ENCODE measurements at places on chromosomes 2 and 18.

DNA sequence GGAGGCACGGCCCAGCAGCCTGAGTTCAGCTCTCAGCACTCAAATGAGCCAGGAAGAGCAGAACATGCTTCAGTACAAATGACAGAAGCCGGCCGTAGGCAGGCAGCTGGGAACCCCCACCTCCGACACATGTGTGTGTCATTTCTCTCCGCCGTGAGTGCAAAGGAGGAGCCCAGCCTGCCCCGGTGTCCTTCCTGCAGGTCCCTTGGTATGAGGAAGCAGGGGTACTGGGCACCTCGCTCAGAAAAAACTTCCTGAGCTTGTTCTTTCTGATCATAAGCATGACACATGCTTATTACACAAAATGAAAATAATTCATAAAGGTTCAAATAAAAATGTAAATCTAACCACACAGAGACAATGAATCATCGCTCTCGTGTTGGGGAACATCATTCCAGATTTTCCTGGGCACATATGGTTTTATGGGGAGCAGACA, 35.3 kb downstream of the KCNF1 start:
- no peak for DNase-seq

- DNase-seq, result no peak
Measured at GRCh38 chr2:79446313-79446712, 66.5 kb upstream of the CTNNA2 start.

GRCh38 chr2:238974501-238975166, 126.7 kb downstream of the TWIST2 start:
- DNase-seq, result no peak

DNA sequence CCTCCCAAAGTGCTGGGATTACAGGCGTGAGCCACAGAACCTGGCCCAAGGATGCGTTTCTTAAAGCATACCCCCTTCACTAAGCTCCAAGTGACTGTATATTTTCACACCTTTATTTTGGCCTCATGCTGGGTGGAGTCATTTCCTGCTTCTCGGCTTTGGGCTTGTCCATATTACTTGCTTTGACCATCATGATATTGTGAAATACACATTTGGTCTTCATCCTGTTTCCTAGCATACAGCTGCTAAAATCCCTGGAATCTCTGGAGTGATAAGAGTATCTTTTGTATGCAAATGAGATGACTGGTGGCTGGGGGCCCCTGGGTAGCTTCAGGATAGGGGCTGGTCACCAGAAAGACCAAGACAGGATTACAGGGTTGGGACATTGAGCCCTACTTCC, 17.6 kb upstream of the COLEC12 start:
- DNase-seq, result no peak

GRCh38 chr2:157936406-157936805, 60.3 kb upstream of the ACVR1 start:
- no peak for DNase-seq

DNA sequence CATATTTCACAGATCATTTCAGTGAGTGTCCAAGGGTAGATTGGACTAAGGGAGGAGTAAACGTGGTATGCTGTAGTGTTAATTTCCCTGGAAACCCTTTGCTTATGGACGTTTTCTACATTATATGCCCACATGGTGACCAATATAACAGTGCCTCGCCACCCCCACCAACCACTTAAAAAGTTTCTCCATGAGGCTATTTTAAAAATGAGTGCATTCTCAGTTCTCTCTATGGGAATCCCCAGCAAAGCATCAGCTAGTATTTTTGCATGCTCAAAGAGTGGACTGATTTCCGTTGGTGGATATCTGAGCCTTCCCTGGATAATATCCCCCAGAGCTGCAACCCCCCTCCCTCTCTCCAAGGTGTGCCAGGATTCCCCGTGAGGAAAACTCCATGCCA, 73.2 kb downstream of the TGFA start:
- DNase-seq, result no peak

GRCh38 chr18:49645841-49646351, 84.0 kb downstream of the LIPG start:
- no peak for DNase-seq

DNA sequence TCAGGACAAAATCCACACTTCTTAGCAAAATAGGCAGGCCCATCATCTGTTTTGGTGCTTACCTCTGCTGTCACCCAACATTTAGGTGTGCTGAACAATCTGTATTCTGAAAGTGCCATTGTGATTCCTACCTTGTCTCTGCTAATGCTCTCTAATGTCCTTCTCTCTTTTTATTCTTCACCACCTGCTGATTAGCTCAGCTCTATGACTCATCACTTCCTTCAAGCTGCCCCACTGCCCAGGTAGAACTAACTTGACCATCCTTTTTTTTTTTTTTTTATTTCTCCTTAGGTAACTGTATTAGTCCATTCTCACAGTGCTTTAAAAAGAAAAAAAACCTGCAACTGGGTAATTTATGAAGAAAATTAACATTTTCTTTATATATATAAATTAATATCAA, 478.7 kb upstream of the POU3F3 start:
- DNase-seq, result no peak

- no peak for DNase-seq
Measured at GRCh38 chr18:58831606-58832005, 33.1 kb upstream of the ZNF532 start.

GRCh38 chr2:219362524-219363164, 25.1 kb downstream of the DNPEP start:
- no peak for DNase-seq

GRCh38 chr2:230537531-230537976, 121.6 kb downstream of the SP100 start:
- no peak for DNase-seq

DNA sequence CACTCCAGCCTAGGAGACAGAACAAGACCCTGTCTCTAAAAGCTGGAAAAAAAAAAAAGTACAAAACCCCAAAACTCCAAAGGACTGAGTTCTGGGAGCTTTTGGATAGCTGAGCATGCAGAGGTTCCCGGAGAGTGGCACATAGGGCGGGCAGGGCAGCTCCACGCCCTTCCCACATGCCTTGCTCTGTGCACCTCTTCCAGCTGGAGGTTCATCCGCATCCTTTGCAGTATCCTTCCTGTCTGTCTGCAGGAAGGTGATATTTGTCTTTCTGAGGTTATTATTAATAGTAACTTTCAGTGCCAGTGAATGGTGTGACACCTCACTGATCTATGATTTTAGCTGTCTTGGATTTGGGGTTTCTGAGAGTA, 70.2 kb downstream of the INPP4A start:
- no peak for DNase-seq

DNA sequence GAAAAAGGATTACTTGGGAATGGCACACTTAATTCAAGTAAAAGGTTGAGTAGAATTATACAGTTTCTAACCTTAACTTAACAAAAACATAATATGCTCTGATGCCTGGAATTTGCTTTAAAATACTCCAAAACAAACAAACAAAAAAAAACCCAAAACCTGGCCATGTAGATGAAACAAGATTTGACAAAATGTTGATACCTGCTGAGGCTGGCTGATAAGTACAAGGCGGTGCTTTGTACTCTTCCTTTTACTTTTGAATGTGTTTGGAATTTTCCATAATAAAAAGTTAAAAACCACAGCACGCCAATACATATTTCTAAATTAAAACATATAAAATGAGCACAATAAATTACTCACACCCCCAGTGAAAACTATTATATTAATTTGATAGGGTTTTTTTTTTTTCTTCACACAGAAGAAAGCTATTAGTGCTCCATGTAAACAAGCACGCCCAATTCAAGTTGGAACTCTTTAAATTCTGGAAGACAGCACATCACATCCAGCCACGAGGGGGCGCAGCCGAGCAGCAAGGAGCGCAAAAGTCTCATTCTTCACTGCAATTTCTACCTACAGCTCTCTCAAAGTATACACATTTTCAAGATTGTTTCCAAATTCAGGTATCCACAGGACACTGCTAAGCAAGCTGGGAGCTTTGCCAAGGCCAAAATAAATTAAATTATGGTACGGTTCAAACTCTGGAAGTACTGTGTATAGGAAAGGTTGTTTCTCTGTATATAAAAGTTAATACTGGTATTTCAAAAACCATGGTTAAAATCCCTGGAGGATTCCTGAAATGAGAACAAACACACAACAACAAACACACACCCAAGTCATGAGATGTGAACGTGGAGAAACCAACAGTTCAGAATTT, 7.5 kb downstream of the SERTAD2 start:
- peak; percentile 86 for DNase-seq

GRCh38 chr2:28355521-28356094, 37.0 kb upstream of the FOSL2 start:
- no peak for DNase-seq

- DNase-seq, result no peak
Measured at GRCh38 chr18:59715966-59716369, 18.7 kb upstream of the CCBE1 start.

GRCh38 chr2:241298673-241299072, 16.8 kb downstream of the HDLBP start:
- DNase-seq, result no peak

- DNase-seq, result no peak
Measured at GRCh38 chr18:47163241-47163640, 12.9 kb downstream of the IER3IP1 start.

- DNase-seq, result no peak
Measured at GRCh38 chr2:222380456-222380855, 43.9 kb upstream of the SGPP2 start.

- DNase-seq, result no peak
Measured at GRCh38 chr2:58064086-58064485, 17.5 kb downstream of the VRK2 start.

GRCh38 chr2:45312275-45312674, 298.8 kb downstream of the SRBD1 start:
- DNase-seq, result no peak

- no peak for DNase-seq
Measured at GRCh38 chr2:3742743-3743508, 39.6 kb downstream of the DCDC2C start.

DNA sequence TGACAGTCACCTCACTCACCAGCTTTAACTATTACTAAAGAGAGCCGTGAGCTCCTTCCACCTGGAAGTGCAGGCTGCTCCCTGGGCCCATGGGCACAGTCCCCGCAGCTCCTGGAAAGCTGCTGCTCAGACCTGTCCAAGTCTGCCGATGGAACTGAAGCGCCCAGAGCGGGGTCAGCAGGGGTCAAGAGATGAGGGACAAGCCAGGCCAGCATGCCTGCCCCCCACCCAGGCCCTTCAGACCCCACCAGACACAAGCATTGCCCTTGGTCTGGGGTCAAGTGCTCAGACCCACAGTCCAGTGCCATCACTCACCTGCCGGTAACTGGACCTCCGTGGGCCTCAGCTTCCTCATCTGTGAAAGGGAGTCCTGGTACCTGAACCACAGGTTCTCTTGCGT, 59.9 kb downstream of the BIN1 start:
- no peak for DNase-seq

DNA sequence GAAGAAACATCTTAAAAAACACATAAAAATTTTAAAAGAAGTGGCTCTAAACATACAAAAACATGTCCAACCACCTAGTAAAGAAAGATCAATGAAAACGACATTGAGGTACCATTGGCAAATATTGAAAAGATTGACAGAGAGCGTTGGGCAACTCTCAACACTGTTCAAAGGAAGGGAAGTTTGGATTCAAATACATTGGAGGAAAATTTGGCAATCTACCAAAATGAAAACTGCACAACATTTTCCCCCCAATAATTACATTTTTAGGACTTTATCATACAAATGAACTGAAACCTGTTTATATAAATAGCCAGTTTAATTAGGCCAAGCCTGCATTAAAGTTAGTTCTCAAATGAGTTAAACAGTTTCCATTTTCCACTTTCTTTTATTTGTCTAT, 758.9 kb downstream of the NRXN1 start:
- DNase-seq, result no peak

- no peak for DNase-seq
Measured at GRCh38 chr2:221289389-221289788, 282.7 kb downstream of the EPHA4 start.

GRCh38 chr2:48205137-48205798, 299.0 kb upstream of the FBXO11 start:
- DNase-seq, result no peak

GRCh38 chr2:235070063-235070706, 118.4 kb downstream of the SH3BP4 start:
- no peak for DNase-seq

GRCh38 chr2:102425441-102426132, 2.6 kb downstream of the IL18RAP start:
- no peak for DNase-seq

DNA sequence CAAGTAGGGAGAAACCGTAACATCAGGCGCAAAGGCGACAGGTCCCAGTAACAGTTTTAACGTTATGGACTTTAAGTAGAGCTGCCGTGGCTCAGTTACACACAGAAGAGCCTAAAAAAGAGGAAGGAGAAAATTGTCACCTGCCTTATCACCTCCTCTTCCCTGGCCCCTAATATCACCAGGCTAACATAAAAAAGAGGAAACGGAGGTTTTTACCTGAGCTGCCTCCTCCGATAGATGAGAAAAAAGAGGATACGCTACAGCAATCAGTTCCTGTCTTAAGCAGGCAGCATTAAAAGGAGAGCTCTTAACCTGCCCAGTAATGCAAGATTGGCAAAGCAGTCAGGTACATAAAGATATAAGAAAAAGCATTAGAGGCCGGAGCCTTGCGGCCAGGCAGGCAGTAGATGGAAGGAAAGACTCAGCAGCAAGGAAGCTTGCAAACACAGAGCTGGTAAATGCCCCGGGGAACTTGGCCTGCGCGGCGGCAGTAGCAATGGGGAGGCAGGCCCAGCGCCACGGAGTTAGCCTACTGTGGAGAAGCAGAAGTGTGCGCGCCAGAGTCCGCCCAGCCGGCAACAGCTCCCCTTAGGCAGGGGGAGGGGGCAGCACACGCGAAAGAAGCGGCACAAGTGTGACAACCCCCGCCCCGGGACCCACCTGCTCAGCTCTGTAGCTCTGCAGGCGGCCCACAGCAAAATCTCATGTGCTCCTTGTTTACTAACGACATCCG, 116.3 kb upstream of the SCN7A start:
- no peak for DNase-seq

GRCh38 chr18:9191658-9192256, 55.2 kb downstream of the ANKRD12 start:
- DNase-seq, result no peak

Data from effector CD4-positive, alpha-beta T cell (primary cell).